ENCODE measurements at places on chromosomes 2 and 18.

DNA sequence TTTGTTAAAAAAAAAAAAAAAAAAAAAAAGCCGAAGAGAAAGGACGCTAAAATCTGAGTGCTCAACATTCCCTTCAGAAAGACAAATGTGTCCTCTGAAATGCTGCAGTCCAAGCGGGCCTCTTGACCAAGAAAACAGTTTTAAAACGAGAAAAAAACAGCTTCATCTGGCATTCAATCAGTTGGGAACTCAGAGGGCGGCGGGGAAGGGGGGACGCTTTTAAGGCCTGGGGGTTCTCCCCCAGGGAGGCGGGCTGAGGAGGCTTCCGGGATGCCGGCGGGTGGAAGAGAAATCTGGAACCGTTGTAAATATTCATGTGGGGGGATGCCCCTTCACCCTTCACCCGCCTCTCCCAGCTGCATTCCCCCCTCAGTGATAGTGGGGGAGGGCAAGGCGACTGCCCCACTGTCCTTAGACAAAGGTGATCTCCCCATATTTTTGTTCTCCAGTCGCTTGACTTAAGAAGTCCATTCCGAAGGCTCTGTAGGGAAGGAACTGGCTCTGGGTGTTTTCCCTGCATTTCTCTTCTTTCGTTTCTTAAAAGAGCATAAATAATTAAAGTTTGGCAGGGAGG is 3.3 kb upstream of the HOXD11 start:
- no peak for DNase-seq

DNA sequence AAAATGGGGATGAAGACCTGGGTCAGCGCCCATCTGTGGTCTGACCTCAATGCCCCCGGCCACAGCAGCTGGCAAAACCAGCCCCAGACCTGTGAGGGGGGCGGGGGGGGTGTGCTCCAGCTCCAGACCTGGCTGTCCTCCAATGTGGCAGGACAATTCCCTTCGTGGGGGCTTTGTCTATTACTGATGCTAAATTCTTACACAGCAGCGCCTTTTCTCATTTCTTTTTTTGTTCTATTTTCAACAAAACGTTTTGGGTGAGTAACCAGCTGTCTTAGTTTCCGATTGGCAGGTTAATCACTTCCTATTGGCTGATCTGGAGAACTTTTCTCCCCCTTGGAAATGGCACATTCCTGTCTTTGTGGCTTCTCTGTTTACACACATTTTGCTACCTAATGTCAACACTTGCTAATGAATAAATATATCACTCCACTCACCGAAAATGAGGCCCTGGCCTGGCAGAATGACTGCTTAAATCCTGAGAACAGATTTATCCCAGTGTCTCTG is 4.4 kb downstream of the SMAD7 start:
- no peak for DNase-seq

- DNase-seq = no peak
These were observed 290.2 kb downstream of the ZNF385B start for GRCh38 chr2:179571252-179571651.

GRCh38 chr2:23498943-23499342 is 114.0 kb downstream of the KLHL29 start:
- DNase-seq = no peak

DNA sequence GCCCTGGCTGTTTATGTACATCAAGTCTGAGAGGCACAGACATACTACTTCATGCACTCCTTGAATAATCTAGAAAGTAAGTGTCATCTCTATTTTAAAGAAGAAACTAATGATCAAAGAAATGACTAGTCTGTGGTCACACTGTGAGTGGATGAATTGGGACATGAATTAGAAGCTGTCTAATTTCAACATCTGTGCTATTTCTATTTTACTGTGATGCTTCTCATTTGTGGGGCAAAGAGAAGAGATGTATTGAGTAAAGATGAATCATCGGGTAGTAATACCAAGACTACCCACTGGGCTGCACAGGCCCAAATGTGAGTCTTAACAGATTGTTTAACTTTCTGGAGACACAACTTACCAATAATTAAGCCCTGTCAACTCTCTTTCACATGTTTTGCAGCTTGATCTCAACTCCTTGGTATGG is 42.4 kb upstream of the MTIF2 start:
- DNase-seq = no peak

GRCh38 chr2:218360453-218360852 is 3.8 kb downstream of the CATIP start:
- no peak for DNase-seq

DNA sequence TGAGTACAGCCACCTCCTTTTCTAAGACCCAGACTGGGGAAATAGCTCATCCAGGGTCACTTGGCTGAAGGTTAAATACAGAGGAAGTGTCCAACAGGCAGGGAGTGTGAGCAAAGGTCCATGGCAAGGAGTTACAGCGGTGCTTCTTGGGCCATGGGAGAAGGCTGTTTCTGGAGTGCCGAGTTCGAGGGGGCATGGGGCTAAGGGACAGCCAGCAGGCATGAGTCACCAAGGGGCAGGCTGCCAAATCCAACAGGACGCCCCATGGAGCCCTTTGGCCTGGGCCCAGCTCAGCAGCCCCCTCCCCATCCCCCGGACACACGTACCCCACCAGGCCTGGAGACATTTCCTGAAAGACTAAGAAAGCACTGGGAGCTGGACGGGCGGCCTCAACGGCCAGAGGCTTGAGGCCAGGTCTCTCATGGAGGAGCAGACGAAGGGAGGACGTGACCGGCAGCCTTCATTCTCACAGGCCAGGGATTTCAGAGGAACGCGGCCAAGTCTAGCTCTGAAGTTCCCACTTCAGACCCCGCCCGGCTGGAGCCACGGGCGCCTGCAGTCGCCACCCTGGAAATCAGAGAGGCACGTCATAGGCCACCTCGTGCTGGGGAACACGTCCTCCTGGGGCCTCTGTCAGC is 160.4 kb downstream of the SMAD7 start:
- peak; percentile 80 for DNase-seq

DNA sequence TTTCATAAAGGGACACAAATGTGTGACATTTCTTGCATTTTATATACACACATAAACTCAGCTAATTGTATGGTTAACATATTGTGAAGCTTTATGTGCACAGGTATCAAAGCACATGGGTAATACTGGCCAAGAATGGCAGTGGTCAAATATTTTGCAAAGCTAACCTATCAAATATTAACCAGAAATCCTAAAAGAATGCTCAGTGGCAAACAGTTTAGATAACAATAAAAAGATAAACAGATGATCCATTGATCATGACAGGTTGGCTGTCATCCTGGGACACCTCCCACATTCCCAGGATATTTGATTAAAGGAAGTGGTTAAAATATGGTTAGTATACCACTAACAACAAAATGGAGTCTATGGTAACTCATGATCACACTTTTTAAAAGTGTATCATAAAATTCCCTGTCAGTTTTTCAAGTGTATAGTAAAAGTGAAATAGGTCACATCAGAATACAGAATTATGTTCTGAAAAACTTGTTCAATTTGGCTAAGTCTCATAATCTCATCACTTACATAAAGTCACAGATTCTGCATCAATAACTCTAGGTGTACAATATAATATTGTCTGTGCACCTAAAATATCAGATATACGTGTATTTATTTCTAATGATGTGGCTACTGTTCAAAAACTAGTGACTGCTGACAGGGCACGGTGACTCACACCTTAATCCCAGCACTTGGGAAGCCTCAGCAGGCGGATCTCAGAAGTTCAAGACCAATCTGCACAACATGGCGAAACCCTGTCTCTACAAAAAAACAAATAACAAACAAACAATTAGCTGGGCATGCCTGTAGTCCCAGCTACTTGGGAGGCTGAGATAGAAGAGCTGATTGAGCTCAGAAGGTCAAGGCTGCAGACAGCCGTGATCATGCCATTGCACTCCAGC is 48.9 kb downstream of the CDH2 start:
- no peak for DNase-seq

GRCh38 chr2:203918264-203918663 is 18.3 kb upstream of the ICOS start:
- no peak for DNase-seq

DNA sequence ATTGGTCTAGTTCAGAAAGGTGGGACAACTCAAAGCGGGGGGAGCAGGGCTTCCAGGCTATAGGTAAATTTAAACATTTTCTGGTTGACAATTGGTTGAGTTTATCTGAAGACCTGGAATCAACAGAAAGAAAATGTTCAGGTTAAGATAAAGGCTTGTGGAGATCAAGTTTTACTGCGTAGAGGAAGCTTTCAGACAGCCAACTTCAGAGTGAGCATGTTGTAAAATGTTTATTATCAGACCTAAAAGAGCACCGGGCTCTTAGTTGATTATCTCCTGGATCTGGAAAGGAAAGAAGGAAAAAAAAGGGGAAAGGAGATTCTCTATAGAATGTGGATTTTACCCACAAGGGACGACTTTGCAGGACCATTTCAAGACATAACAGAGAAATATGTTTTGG is 227.0 kb upstream of the SH3BP4 start:
- no peak for DNase-seq

- DNase-seq = no peak
These were observed 89.9 kb downstream of the LYPD6 start for GRCh38 chr2:149420053-149420963.

- DNase-seq = no peak
These were observed 17.8 kb upstream of the TMEM131 start for GRCh38 chr2:98013407-98014042.

DNA sequence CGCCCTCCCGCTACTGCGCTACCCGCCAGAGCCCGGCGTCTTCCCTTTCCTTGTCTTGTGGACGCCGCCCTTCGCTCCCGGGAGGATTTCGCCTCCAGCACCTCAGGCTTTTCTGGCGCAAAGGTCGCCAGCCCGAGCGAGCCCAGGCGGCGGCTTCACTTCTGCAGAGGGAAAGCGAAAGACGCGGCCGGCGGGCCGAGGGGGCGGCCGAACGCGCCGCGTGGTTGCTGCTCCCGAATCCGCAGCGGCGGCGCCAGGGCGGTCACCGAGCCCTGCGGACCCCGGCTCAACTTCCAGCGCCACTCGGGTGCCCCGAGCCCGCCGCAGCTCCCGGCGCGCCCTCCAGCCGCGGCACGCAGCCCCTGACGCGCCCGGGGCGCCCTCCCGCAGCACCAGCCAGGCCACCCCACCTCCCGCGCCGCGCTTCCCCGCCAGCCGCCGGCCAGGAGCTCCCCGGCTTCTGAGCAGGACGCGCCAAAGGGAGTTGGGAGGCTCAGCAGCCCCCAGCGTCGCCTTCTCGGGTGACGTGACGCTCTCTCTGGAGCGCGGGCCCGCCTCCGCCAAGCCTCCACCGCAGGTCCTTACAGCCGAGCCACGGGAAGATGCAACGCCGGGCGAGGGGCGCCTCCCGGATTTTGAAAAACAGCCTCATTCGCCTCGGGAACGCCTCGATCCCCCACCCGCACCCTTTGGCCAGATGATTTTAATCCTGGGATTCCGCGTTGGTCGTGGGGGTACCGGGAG is 84.9 kb upstream of the EPB41L3 start:
- DNase-seq = no peak

DNA sequence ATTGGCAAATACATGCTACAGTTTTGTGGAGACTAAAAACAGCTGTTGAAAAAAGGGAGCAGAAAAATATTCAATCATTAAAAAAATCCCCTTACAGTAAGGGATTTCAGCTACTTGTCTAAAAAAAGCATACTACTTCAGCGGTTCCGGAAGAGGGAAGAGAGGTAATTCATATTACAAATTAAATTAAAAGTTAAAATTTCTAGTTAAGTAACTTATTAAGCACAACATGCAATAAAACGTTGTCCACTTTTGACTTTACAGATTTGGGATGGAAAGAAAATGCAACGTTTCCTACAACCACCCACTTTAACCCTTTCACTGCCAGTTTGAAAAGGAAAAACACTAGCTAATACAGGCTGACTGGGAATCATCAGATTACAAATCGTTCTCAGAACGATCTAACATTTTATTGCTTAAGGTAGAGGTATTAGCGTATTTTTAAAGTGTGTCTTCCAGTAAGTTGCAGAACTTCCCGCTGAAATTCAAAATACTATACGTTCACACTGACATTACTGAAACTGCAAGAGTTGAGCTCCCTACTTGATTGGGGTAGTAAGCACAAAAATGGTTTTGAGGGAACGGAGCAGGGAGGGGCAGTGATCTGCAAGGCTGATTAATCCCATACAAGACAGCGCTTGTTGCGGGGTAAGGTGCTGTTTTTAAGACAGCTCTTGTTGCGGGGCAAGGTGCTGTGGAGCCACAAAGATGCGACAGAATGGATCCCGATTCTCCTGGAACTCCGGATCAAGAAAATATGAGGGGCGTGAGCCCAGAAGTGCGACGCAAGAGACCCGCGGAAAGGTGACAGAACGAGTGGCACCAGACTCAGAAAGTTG is 743 bp downstream of the HADHA start:
- no peak for DNase-seq

GRCh38 chr2:54644236-54644635 is 79.2 kb upstream of the EML6 start:
- no peak for DNase-seq

DNA sequence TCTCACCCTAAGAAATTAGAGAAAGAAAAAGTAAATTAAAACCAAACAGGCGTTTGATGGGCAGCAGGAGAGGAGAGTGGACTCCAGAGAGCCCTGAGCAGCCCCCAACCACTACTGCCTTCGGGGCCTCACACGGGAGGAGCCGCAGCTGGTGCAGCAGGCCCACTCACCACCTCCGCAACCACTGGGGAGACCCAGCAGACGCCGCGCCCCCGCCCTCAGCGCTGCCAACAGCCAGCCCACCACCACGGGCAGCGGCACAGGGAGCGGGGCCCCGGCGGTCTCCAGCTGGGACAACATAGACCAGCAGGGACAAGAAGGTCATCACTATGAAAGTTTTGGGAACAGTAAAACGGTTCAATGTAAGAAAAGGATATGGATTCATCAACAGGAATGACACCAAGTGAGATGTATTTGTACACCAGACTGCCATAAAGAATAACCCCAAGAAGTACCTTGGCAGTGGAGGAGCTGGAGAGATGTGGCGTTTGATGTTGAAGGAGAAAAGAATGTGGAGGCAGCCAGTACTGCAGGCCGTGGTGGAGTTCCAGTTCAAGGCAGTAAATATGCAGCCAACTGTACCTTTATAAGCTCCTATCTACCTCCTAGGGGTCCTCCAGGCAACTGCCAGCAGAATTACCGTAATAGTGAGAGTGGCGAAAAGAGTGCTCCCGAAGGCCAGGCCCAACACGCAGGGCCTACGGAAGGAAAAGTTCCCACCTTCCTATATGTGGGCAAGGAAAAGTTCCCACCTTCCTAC is 76.5 kb downstream of the OLA1 start:
- DNase-seq = no peak

GRCh38 chr2:211045025-211045424 is 488.6 kb downstream of the CPS1 start:
- no peak for DNase-seq

- DNase-seq = no peak
These were observed 162.0 kb downstream of the SLC8A1 start for GRCh38 chr2:40289771-40290404.

DNA sequence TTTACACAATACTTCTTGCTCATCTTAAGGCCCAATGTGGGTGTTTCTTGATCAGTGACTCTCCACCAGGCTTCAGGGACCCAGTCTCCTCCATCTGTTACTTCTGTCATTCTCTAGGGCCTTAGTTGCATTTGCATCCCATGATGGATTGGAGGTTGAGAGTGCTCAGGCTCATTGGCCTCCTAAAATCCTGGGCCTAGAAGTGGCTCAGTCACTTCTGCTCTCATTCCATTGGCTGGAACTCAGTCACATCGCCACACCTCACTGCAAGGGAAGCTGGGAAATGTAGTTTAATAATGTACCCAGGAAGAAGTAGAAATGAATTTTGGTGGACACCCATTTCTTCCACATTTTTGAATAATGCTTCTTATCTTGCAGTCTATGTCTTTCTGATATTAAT is 223.5 kb downstream of the HRH4 start:
- no peak for DNase-seq

Data from pulmonary artery endothelial cell (primary cell).